HS-5 (cell line): ENCODE measurements at places on chromosomes 7 and 10.

DNA sequence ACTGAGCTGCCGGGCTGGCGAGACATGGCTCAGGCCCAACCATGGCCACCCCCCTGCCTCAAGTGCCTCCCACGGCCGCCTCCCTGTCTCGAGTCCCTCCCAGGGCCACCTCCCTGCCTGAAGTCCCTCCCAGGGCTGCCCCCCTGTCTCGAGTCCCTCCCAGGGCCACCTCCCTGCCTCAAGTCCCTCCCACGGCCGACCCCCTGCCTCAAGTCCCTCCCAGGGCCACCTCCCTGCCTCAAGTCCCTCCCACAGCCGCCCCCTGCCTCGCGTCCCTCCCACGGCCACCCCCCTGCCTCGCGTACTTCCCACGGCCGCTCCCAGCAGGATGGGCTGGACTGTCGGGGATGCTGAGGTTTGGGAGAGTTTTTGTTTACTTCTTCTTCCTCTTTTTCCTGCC, 462.5 kb downstream of the PTPRN2 start:
- no peak for DNase-seq

DNA sequence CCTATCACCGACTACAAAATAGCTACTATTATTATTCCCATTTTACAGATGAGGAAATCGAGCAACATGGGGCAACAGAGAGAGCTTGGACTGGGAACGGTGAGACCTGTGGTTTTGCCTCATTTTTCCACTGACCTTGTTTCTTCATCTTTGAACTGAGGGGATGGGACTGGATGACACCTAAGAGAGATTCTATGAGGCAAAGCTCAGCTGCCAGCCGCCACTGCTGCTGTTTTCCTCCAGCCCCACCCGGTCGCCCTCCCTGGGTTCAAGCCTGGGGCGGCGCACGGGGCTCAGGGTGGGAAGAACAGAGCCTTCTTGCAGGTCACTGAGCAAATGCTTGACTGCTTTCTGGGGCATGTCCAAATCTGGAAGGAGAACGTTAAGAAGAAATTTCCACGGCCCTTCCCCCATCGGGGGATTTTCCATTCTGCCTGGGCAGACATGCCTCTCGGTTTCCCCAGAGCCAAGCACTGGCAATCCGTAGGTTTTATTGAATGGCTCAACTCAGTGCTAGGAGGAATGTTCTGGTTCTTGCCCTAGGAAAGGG, 12.3 kb downstream of the DDIT4 start:
- no peak for DNase-seq

DNA sequence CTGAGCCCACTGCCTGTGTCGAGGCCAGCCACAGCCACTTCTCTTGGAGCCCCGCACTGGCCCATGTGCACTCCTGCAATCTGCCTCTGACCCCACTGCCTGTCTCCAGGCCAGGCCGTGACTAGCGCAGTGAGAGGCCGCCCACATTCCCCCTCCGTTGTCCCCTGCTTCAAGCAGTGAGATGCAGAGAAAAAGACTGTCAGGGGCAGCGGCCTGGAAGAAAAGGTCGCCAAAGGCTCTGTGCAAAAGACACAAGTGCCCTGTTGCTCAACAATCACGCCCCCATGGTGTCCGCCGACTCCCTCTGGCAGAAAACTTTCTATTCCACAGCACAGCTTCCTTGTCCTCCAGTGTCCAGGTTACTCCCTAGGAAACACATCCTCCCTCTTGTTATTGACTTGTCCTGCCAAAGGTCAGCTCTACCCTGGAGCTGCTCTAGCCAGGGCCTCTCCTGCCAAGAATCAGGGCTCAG, 9.9 kb downstream of the FAM131B start:
- DNase-seq: no peak

GRCh38 chr7:29304756-29305155, 110.2 kb downstream of the CHN2 start:
- DNase-seq: no peak

DNA sequence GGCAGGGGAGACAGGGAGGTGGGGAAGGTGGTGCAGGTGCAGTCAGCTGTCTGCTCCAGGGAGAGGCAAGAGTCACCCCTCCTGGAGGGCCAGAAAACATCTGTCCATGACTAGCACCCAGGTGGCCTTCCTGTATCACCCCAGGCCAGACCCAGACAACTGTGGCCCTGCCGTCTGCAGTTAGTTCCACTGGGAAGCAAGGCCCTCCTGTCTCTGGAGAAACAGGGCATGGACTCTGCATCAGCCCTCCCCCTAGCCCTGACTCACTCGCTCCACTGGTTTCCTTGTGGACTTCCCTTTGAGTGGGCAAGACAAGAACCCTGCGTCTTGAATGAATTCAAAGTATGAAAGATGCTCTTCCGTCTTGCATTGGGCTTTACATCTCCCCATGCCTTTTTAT, 12.6 kb downstream of the TBATA start:
- DNase-seq: no peak

DNA sequence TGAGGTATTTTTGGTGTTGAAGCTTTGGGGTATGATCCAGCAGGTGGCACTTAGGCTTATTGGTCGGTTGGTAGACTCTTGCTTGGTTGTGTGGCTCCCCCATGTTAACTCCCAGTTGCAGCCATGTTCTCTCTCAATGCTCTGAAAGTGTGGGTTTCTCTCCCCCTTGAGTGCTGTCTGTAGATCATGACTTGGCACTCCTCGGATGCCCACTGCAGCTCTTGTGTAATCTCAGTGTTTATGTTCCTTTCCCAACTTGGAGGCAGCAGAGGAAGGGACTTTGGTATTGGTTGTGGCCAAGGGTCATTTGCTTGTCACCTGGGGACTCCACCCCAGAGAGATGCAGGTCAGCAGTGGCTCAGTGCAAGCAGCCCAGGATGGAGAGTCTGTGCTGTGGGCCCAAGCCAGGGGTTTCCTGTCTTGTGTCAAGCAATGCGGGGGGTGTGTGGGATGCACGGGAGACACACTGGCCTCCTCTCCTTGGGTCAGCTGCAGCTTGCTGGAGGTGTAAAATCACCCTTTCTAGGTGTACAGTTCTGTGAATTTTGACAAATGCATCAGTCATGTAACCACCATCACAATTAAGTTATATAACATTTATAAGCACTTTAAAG, 36.9 kb downstream of the PIK3CG start:
- DNase-seq: no peak

- no peak for DNase-seq
Measured at GRCh38 chr7:39005036-39005435, 27.3 kb downstream of the POU6F2 start.

DNA sequence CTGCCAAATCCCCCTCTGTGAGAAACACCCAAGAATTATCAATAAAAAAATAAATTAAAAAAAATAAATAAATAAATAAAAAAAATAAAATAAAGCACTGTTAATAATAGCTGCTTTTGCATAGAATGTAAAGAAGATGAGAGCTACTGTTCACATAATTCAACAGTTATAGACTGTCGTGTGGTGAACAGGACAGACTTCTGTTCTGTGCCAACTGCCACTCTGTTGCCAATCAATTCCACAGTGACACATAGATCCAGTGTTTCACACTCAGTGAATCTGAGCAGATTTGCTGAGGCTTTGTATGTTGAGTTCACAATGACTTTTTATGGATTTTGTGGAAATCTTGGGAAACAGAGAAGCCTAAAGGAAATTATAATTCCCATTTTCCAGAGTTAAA, 14.9 kb downstream of the ARHGAP19 start:
- no peak for DNase-seq

GRCh38 chr10:132532749-132533560, 4.6 kb upstream of the INPP5A start:
- peak; percentile 94 for DNase-seq

- no peak for DNase-seq
Measured at GRCh38 chr7:99314504-99314903, 11.2 kb upstream of the ARPC1A start.

DNA sequence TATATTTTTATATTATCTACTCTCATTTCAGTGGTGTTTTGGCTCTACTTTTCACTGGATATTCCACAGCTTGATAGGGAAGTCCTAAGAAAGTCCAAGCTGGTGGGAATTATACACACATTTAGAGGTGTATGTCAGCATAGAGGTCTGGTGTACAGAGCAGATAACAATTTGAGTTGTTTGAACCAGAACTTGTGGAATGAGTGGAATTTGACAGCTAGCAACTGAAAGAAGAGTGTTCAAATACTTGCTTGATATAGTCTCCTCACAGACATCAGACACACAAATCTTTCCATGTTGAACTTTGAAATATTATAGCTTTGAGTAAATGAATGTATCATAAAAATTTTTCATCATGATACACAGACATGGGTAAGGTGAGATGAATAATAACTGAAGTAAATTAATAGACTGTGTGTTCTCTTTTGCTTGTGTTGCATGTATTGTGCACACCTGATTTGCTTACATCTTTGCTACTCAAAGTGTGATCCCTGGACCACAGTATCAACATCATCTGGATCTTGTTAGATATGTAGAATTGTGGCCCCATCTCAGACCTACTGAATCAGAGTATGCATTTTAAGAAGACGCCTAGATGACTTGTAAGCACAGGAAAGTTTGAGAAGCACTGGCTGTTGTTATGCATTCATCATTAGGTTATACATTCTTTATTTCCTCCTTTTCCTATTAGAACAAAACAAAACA, 91.5 kb downstream of the ABCA13 start:
- no peak for DNase-seq

DNA sequence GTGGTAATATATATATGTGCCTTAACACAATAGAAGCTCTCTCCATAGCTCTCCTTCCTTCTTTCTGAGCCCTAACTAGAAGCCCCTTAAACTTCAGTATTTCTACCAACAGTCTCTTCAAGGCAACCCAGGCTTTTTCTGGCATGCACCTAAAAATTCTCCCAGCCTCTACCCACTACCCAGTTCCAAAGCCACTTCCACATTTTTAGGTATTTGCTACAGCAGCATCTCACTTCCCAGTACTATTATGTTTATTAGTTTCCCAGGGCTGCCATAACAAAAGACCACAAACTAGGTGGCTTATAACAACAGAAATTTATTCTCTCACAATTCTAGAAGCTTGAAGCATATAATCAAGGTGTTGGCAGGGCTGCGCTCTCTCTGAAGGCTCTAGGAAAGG, 15.7 kb upstream of the TNKS2 start:
- no peak for DNase-seq

GRCh38 chr10:78972160-78972946, 96.4 kb upstream of the ZMIZ1 start:
- DNase-seq: peak; percentile 16

DNA sequence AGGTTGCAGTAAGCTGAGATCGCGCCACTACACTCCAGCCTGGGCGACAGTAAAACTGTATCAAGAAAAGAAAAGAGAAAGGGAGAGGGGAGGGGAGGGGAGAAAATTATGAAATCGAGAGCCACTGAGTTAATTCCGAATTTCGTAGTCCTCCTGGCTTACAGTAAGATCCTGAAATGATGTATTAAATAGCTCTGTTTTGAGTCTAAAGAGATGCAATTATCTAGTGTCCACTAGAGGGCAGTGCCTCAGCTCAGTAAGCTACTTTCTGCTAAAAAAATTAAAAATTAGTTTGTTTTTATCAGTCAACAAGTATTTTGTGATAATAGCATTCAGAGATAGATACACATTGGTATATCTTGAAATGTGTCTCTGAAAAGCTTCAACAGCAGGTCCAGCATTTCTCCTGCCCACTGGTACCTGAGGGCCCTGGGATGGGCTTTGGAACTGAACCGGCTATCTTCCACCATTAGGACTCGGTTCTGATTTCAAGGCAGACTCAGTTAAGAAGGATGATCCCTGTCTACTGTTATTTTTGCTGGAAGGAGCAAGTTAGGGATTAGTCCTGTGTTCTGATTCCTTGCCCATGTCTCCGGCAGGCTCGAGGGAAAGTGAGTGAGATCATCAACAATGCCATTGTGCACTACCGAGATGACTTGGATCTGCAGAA, 19.5 kb downstream of the TSPAN33 start:
- DNase-seq: no peak

DNA sequence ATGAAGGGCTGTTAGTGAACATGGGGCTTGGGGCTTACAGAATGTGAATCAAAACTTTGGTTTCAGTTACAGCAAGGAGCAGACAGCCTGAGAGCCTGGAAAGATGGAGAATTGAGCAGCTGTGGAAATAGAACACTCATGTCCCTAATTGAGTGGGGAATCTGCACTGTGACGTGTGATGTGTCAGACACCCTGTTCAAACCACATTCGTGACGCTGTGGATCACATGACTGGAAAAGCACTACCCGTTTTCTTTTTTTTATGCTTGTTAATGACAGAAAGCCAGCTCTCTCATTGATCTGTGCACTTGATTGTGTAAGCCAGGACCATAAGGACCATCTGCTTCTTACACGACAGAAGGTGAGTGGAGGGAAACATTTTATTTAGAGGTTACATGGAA, 15.1 kb upstream of the TBX20 start:
- DNase-seq: no peak

DNA sequence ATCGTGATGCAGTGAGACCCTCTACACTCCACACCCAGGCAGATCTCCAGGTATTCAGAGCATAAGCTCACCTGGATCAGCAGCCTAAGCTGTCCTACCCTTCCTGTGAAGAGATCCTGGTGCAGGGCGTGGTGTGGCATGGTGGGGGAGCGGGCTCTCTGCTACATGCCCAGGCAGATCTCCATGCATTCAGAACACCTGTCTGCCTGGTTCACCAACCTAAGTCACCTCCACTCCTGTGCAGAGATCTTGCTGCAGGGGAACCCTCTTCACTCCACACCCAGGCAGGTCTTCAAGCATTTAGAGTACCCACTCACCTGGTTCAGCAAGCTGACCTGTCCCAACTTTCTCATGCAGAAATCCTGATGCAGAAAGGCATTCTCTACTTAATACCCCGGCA, 394.4 kb upstream of the SEMA3A start:
- no peak for DNase-seq

DNA sequence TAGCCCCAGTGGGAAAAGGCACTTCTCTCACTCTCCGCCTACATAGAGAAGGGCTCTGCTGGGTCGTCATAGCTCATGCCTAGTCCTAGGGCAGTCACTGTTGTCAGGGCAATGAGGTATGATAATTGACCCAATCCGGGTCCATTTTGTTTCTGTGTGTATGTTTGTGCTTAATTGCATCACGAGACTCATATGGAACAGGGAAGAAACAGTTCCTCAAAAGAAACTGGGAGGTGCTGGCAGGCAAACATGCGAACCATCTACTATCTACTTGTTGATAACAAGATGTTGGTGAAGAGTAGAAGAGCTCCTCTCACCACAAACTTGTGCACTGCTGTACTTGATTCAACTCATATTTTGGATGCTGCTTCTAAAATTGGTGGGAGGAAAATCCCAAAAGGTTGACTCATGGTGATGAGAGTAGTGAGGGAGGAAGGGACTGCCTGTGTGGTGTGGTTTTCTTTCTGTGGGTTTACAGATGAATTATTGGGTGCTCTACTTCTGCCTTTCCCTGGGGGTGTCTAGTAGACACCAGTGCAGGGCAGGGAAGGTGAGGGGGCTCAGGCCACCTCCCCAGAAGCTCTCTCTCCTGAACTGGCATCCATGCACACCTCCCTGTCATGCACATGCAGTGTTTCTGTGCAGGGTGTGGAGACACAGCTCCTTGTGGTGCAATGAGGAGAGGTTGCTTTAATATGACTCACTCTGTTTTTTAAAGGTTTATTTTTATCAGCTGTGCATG, 29.4 kb downstream of the LSMEM1 start:
- DNase-seq: peak; percentile 49

- no peak for DNase-seq
Measured at GRCh38 chr7:87499494-87499893, 24.0 kb upstream of the ABCB4 start.
